ENCODE measurements at places on chromosomes 12 and 14. TPM values are rescaled to one million over a fixed set of nuclear protein-coding genes. Genes with fewer than 3 reads are reported as not detected.

TMEM117 gene
- 12.7 TPM for total RNA-seq

DNAH10 gene
- not detected for total RNA-seq

PLEKHG3 gene
- 23.5 TPM for total RNA-seq

ABHD12B gene
- total RNA-seq = not detected

DNA sequence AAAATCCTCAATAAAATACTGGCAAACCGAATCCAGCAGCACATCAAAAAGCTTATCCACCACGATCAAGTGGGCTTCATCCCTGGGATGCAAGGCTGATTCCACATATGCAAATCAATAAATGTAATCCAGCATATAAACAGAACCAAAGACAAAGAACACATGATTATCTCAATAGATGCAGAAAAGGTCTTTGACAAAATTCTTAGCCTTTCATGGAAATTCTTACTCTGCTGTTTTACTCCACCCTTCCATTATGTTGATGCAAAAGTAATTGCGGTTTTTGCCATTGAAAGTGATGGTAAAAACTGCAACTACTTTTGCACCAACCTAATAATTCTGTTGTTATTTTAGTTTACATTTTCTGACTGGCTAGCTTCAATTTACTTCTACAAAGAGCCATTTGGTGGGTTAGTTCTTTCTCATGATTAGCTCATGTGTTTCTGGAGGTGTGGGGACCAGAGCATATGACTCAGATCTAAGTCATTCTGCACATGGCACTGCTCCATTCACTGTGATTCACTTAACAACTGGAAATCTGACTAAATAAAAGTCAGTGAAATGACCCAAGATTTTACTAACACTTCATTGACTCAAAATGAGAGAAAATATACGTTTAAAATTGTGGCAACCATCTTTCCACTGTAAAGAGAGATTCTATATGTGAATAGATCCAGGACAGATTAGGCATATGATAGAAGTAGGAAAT lies 99.9 kb downstream of the TMTC3 start:
- DNase-seq = peak; percentile 97

GRCh38 chr12:126608607-126609175 lies 1543.5 kb downstream of the AACS start:
- no peak for DNase-seq

GRCh38 chr14:64388533-64389285 lies 556 bp downstream of the MTHFD1 start:
- DNase-seq = peak; percentile 16

DNA sequence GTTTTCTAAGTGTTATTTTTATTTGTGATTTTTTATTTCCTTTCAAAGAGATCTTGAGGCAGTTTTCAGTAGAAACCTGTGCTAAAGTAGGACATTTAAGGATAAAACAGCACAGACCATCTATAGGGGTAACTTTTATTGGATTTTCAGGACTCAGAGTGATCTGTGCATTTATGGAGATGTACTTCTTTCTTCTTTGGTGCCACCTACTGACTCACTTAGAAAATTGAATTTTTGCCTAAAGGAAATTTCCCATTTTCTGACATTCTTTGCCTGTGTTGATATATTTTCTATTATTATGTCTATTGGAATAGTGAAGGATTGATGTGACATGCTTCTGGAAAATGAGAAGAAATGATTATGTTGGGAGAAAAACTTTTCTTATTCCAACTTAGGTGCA lies 113.0 kb downstream of the UNC79 start:
- DNase-seq = no peak

GRCh38 chr12:54417712-54418440 lies 1.2 kb downstream of the ITGA5 start:
- DNase-seq = no peak

- no peak for DNase-seq
Observed at GRCh38 chr14:99181804-99182520, 90.0 kb downstream of the BCL11B start.

DNA sequence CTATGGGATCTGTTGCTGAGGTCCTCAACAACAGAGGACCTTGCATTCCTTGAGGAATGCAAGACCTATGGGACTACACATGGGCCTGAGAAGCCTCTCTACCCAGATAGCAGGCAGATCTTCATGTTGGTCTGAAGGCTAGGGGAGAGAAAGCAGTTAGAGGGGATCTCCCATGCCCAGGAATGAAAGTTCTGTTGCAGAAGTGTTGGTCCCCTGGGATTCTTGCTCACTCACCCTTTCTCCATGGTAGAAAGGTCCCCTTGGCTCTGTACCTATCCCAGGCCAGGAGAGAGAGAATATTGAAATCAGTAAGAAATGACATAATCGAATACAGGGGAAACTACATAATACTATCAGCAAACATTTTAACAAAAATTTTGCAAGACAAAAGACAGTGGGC lies 16.5 kb upstream of the KLRC1 start:
- no peak for DNase-seq

GRCh38 chr12:65754744-65755595 lies 69.3 kb upstream of the HMGA2 start:
- no peak for DNase-seq

DNA sequence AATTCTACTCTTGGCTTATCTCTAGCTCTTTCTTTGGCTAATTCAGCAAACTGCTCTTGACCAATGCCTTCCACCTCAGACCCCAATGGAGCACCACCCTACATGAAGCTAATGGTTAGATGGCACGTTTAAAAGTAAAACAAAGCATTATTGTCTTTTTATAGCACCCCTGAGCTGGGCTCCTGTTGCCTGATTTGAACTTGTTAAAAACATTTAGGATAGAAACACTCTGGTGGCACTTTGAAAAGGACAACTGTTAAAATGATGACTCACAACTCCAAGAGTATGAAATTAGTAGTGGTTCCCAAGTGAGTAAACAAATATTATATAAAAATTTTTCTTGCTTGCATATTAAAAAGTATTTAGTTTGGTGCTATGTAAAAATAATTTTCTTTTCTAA lies 299.6 kb upstream of the DCN start:
- DNase-seq = no peak

DNA sequence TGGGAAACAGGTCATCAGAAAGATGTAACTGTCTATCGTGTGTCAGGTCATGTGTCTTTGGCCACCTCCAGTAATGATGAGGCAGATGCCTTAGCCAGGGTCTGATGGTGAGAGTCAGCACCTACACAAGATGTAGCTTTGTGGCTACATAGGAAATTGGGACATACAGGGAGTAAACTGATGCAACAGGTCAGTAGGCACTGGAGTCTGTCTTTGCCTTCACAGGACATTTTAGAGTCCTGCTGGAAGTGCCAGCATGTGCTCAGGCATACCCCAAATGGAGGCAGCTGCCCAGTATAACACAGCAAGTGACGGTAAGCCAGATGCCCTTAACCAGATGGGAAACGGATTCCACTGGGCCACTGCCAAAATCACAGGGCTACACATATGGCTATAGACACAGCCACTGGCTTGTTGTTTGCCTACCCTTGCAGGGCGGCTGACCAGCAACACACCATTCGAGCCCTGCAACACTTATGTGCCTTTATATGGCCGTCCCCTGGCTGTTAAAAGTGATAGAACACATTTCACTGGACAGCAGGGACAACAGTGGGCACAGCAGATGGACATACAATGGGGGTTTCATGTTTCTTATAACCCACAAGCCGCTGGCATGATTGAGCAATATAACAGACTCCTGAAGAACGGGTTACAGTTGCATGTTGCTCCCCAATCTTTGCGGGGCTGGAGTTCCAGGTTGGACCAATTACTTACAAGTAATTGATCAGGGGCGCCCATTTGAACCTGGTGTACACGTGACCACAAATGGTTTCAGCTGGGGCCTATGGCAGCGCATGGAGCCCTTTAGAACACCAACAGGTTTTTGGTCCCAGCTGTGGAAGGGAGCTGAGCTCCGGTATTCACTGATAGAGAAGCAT lies 12.9 kb upstream of the RNASE12 start:
- DNase-seq = no peak

DNA sequence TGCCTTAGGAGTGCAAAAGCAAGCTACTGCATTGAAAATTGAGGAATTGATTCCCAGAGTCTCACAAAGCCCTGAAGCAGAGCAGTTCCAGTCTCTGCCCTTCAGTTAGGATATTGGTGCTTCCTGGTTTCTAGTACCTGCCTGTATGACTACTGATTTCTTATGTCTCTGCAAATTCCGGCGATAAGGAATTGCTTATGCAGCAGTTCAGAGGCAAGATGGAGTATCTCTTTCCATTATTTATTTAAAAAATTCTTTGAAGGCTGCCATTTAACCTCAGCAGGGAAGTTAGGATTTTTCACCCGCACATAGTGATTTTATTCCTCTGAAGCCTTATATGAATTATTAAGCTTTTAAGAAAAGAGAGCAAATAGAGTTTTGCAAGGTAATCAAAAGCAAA lies 184.9 kb upstream of the SSTR1 start:
- no peak for DNase-seq

- no peak for DNase-seq
Observed at GRCh38 chr14:22002860-22003284, 329.3 kb upstream of the OR4E1 start.

DNA sequence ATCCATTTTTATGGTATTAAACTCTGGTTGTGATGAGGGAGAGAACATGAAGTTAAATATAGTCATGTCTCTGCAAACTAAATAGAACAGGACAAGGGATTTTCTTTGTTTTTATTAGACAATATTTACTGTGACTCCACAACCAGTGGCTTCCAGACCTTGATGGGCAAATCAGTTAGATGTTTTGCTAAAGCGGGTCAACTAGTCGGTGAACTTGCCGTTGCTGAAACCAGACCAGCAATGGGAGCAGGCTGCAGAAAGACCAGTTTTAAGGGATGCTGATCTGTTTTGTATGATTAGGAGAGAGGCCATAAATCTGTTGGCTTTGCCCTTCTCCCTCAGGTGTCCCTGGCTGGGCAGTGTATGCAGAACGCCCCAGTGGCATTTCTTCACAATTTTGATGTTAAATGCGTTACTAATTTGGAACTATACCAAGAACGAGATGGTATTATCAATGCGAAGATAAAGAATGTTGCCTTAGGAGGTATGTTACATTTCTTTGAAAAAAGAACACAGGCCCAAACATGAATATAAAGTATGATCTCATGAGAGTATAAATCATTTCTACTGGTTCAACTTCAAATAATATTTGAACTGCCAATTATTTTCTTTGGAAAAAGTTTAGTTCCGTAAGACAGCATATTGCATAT lies 19.4 kb downstream of the TCTN2 start:
- no peak for DNase-seq

DNA sequence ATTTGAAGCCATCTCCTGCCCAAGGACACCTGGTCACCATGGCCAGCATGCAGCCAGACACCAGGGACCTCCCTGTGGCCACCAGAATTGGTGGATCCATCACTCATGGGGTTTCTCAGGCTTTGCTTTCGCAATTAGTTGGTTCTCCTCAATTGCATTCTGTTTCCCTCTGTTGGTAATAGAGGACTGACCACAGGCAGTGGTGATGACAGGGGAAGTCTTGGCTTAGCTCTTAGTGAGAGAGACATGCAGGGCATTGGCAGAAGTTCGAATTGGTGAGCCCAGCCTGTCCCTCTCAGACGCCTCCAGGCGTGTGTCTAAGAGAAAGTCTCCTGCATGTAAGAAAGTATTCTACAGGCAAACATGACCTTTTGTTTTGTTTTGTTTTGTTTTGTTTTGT lies 21.3 kb downstream of the HCAR2 start:
- DNase-seq = no peak
